ENCODE measurements at places on chromosomes 4 and X. TPM values are rescaled to one million over a fixed set of nuclear protein-coding genes. Genes with fewer than 3 reads are reported as not detected.

The UBA1 gene
- total RNA-seq: 183 TPM

The NOX1 gene
- total RNA-seq: not detected

DNA sequence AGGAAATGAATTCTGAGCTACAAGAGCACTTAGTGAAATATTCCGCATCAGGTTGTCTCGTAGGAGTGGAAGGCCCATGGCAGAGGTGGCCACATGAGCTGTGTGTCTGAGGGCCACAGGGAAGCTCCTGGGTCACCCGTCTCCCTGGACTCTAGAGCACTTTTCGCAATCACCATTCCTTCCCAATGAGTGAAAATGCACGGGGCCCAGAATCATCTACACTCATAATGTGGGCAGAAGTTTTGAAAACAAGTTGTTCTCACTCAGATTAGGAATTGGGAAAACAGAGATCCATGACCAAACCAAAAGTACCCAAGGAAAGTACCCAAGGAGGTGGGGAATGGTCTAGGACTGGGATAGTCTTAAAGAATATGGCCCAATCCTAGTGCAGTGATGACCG lies 94.4 kb downstream of the SCD5 start:
- DNase-seq: no peak

DNA sequence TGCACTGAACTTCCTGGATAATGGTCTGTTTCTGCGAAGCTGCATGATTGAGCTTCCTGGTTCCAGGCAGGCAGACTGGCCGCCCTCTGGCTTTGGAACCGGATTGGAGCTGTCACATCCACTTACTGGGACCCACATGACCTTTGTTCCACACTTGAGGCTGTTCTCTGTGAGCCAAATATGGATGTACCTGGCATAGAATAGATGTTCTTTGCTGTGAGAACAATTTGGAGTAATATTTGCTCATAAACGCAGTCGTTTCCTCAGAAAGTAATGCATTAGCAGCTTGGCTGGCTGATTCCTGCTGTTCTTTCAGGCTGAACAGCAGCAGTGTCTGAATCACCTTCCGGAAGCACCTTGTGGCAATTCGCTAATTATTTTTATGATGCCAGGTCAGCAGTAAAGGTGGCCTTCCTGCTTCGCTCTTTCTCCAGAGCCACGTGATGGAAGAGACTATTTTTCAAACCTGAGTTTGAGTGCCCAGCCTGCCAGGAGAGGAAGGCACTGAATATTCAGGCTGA lies 78.1 kb upstream of the BOD1L1 start:
- peak; percentile 99 for DNase-seq

GRCh38 chrX:150558424-150558823 lies 10.0 kb upstream of the MTM1 start:
- no peak for DNase-seq

DNA sequence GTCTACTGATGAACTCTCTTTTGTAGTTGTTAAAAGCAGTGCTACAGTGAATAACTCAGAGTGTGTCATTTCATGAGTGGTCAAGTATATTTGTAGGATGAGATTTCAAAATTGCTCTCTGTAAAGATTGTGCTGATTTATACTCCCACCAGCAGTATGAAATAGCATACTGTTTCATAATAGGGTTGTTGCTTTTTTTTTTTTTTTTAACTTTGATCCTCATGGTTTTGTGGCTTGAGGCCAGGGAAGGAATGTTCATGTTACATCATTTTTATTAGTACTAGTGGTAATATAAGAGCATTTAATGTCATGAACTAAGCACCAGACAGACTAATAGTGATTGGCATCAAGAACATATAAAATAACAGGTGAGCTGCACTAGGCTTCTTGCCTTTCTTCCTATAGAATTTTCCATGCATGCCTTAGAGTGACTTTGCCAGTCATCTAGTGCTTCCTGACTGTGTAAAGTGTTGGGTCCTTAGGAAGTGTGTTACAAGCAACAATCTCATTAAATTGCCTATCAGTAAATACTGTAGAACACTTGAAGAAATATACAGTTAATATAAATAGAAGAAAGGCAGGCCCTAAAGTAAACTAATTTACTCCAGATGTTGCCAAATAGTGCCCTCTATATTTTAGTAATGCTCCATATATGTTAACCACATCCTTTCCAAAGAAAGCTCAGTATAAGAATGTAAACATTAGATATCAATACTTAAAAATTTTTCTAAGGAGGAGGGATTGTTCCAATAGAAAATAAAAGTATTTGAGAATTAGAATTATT lies 38.6 kb upstream of the MSMO1 start:
- no peak for DNase-seq

The MTMR8 gene
- 0.12 TPM for total RNA-seq

- no peak for DNase-seq
Observed at GRCh38 chrX:103396186-103396585, 19.8 kb downstream of the BEX3 start.

DNA sequence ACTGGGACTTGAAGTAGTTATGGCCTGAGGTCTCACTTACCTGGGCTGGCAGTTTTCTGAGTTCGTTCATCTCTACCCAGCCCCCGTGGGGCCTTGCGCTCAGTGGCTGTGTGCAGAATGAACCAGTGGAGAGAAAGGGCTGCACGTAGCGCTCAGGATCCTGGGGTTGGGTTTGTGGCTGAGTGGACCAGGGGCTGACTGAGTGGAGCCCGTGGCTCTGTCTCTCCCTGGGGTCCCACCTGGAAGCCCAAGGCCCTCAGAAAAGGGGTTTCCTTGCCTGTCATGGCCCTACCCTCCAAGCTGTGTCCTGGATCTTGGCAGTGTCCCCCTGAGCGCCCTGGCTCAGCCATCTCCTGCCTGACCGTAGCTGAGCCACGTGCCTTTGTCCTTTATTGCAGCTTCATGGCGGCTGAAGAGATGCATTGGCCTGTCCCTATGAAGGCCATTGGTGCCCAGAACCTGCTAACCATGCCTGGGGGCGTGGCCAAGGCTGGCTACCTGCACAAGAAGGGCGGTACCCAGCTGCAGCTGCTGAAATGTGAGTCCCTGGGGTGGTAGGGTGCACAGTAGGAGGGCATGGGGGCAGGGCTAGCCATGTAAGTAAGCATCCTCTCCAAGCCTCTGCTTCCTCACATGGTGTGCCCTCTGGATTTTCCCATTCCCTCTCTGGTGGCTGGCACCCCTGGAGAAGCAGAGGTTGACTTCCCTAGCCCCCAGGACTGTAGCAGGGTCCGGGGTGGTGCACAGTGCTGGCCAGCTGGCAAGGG lies 23.2 kb upstream of the ADD1 start:
- DNase-seq: no peak

The FRMPD4 gene
- total RNA-seq: 0.06 TPM

GRCh38 chrX:106932492-106932923 lies 12.3 kb downstream of the CLDN2 start:
- DNase-seq: no peak

The RAB41 gene
- not detected for total RNA-seq

DNA sequence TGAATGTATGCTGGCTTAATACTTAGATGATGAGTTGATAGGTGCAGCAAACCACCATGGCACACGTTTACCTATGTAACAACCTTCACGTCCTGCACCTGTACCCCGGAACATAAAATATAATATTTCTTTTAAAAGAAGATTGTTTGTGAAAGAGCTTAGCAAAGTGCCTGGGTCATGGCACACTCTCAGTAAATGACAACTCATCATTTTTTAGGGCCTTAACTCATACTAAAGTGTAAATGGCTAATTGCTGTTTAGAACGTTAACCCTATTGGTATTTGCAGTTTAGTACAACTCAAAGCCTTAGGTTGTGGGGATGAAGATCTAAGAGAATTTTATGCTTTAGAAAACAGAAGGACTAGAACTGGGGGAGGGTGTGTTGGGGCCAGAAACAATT lies 67.7 kb downstream of the SEL1L3 start:
- no peak for DNase-seq

DNA sequence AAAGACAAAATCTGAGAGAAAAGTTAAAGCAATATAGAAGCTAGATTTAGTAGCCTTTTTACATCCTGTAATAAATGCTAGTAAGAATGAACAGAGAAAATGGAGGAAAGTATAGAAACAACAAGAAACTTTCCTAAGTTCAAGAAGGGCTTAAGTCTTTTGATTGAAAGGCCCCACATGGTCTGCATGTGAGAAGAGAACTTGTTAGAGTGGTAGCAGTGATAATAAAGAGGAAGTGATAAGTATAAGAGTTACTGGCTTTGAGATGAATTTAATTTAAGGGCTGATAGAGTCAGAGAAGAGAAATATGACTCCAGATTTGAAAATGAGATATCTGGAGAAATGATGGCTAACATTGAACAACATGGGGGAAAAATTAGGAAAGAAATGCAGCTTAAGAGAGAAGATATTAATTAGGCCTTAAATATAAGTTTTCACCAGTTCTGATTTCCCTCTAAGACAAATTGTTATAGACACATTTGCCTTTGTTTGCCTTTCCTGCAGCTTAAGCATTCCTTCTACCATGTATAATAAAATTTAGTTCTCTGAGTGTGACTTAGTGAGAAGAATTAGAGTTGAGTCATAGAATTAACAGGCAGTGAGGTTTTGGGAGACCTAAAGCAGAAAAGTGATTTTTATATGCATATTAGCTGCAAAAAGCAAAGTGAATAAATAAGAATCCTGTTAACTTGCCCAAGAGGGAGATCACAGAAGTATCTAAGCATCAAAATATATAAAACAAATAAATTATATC lies 18.4 kb downstream of the ZFX start:
- DNase-seq: no peak

- DNase-seq: no peak
Observed at GRCh38 chrX:46117234-46117633, 428.0 kb downstream of the ZNF674 start.

GRCh38 chr4:38224850-38225249 lies 264.7 kb downstream of the PTTG2 start:
- no peak for DNase-seq

DNA sequence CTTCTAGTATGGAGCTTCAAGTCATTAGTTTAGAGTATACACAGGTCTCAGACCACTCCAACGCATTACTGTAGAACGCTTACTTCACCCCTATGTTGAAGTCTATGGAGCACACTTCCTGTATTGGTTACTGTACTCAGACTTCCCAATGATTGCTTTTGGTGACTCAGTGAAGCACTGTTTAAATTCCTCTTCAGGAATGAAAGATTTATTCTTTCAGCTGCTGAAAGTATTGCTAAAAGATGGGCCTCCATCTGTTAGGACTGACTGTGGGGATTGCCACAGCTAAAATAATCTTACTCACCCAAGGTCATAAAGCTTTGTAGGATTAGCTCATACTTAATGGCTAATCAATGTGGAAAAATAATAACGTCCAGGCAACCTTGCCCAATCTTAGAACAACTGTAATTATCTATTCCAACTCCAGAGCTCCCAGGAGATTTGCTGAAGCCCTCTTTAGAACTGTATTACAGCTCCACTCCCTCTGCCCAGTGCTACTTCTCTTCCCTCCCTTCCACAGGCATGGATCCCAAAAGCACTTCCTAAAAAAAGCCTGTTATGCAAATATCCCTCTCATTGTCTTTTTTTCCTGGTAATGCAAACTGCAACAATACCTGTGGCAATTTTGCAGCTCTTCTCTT lies 281.9 kb upstream of the HS3ST1 start:
- peak; percentile 85 for DNase-seq

DNA sequence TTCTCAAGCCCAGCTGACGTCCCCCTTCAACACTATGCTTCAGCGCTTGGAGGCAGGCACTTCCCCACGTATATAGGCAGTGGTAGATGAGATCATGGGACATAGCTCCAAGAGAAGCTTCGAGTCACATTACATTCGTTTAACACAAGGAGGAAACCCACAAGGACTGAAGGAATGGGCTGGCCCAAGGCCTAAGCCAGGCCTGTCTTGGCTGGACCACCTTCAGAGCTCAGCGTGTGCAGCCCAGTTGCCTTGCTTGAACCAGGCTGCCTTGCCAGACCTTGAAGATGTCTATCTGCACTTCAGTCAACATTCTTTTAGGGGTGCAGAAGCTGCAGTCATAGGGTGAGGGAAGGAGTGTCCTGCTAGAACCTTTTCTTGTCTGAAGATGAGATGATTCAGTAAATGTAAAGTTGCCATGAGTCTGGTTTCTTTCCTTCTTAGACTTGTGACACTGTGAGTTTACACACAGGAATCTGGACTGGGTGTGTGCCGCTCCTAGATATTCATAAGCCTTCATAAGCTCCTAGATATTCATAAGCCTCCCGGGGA lies 144.1 kb upstream of the RBPJ start:
- no peak for DNase-seq

DNA sequence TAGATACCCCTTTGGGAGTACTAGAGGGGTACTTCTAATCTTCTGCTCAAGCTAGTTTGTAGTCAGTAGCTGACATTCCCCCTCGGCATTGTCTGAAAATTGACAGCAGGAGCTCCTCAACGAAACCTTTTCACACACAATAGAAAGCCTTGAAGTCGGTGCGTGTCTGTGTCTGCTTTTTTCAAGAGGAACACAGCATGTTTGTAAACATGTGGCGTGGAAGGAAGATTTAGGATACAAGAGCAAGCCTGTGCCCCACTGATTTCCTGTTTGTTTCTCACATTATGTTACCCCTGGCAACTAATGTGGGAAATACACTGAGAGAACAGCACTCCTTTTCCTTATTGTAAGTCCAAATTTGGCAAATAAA lies 252.6 kb downstream of the ANKRD50 start:
- no peak for DNase-seq

The BDH2 gene
- 29.4 TPM for total RNA-seq

DNA sequence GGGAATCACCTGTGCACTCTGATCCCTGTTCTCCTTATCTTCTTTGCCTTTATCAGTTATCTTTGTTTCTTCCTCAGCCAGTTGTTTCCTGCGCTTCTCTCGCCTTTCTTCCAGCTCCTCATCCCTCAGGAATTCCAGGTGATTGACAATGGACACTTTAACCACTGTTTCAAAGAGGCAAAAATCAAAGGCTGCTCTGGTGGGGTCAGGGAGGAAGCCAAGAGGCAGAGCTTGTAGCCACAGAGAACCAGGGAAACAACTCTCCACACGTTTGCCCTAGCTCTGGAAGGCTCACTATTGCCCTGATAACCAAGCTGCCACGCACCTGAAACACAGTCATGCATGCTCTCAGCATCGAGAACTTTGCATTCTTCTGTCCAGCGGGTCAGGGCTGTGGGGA lies 124.5 kb upstream of the HSD17B10 start:
- no peak for DNase-seq

The SLITRK4 gene
- total RNA-seq: 1.7 TPM

GRCh38 chrX:96838537-96838936 lies 45.2 kb upstream of the RPA4 start:
- DNase-seq: no peak

DNA sequence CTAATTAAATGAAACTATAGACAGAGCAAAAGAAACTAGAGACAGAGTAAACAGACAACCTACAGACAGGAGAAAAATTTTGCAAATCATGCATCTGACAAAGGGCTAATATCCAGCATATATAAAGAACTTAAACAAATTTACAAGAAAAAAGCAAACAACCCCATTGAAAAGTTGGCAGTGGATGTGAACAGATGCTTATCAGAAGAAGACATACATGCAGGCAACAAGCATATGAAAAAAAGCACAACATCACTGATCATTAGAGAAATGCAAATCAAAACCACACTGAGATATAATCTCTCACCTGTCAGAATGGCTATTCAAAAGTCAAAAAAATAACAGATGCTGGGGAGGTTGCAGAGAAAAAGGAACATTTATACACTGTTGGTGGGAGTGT lies 14.8 kb downstream of the ZNF280C start:
- no peak for DNase-seq

GRCh38 chrX:65921363-65921762 lies 118.5 kb downstream of the VSIG4 start:
- no peak for DNase-seq

Measured in epithelial cell of proximal tubule (primary cell).